Colonic mucosa (tissue), 4 donors: ENCODE measurements at places on chromosomes 12 and 14.

DNA sequence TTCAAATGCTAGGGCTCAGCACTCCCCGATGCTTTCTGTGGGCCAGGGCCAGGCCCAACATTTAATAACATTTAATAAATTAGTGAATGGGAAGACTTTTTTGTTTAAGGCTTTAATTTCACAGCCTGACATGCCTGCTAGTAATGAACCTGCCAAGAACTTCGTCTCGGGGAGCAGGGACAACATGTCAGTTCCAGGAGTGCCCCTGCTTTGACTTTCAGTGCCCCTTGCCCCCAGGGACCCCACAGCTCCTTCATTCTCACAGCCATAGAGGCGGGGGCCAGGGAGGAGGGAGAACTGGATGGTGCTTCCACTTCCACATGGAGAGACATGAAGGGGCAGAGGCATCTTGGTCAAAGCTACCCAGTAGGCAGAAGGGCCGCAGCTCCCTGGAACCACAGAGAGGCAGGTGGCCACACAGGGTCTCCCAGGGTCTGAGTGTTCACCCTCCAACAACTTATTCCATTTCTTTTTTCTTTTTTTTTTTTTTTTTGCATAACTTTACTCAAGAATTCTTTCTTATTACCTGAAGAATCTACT lies 66.0 kb upstream of the DDX11 start:
- no peak overlapping the region for H3K4me3 ChIP-seq
- no peaks in the 10 kb centered on the region for H3K36me3 ChIP-seq
- DNase-seq, result no peak
- no peaks in the 10 kb centered on the region for H3K4me1 ChIP-seq
- no peak overlapping the region for H3K27ac ChIP-seq

DNA sequence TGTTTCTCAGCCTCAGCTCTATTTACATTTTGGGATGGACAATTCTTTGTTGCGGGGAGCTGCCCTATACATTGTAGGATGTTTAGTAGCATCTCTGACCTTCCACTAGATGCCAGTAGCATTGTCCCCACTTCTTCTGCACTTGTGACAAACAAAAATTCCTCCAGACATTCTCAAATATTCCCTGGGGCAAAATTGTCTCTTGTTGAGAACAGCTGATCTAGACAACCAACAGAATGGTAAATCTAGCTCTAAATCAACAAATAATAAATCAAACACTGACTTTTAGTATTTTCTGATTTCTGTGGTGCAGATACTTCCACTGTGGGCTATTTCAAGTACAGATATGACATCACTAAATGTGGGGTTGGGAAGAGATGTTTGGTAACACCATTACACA lies 60.7 kb downstream of the MSRB3 start:
- H3K27me3 ChIP-seq, result no peaks in the 10 kb centered on the region
- no peak overlapping the region for H3K27ac ChIP-seq
- no peak for DNase-seq
- H3K4me1 ChIP-seq, result no peaks in the 10 kb centered on the region
- no peaks in the 10 kb centered on the region for H3K36me3 ChIP-seq
- H3K4me3 ChIP-seq, result no peak overlapping the region

DNA sequence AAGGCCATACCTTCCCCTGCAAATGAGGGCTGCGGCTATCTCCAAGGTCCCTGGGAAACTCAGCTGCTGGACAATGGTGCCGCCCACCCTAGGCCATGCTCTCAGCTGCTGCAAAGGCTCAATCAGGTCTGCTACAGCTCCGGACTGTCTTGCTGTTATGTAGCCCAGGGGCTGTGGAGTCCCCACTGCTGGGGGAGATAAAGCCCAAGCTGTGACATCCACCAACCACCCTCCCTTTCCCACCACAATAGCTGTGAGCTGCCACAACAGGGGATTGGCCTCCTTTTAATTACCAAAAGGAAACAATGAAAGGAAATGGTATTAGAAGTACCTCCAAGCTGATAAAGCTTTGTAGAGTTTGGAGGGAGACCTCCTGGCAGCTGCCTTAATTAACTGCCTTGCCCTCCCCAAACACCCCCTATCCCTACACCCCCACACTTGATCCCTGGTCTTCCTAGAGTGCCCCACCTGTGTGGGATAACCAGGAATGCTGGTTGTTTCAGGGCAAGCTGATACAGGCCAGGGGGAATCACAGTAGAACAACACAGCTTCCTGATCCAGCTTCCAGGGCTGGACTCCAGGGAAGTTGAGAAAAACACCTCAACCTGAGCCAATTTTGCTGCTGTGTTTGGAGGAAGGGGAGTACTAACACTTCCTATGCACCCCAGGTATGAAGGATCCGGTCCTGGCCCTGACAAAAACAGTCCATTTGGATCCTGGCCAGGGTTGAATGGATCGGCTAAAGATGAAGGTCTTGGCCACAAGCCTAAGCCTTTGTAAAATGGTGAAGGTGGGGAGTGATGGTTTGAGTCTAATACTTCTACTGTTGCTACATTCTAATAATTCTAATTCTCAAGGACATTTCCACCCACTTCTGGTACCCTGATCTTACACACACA lies at the start of gene VWF:
Gene VWF (minus strand): TSS at position 260 of the 899 bp plus-strand sequence. CDS start 1,474 bp downstream, outside the sequence.
- DNase-seq, result no peak
- no peaks in the 10 kb centered on the region for H3K4me1 ChIP-seq
- H3K4me3 ChIP-seq, result no peak within 1 kb of the TSS
- no peaks in the 10 kb centered on the region for H3K27me3 ChIP-seq
- H3K27ac ChIP-seq, result no peak within 1 kb of the TSS
- H3K36me3 ChIP-seq, result no peaks in the 10 kb centered on the region

DNA sequence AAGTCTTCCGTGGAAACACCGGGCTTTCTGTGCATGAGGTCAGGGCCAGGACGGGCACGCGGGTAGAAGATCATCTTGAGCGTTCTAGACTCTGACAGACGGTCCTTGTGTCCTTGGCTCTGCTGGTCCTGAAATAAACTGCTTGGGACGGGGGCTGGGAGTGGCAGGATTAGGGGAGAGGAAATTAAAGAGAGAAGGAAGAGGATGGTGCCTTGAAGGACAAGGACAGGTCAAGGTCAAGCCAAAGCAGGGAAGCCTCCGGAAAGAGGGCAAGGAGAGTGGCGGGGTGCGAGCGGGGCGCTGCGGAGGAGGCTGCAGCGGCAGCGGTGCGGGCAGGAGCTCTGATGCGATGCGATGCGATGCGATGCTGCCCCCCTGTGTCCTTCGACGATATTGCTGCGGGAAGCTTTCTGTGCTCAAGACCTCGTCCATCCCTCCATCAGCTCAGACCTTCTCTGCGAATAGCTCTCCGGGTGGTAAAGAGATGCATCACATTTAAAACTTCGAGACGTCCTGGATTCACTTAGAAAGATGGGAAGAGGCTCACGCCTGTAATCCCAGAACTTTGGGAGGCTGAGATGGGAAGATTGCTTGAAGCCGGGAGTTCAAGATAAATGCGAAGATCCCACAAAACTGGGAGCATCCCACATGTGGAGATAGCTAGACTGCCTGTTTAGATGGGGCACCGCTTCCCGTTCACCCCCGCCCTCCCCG lies 110.1 kb upstream of the TMEM132D start:
- no peak overlapping the region for H3K27ac ChIP-seq
- no peaks in the 10 kb centered on the region for H3K4me1 ChIP-seq
- no peak overlapping the region for H3K4me3 ChIP-seq
- no peaks in the 10 kb centered on the region for H3K36me3 ChIP-seq
- DNase-seq, result peak; percentile 45
- H3K27me3 ChIP-seq, result no peaks in the 10 kb centered on the region

- DNase-seq, result no peak
- no peaks in the 10 kb centered on the region for H3K36me3 ChIP-seq
- H3K4me3 ChIP-seq, result no peak overlapping the region
- H3K27me3 ChIP-seq, result no peaks in the 10 kb centered on the region
- no peak overlapping the region for H3K27ac ChIP-seq
- no peaks in the 10 kb centered on the region for H3K4me1 ChIP-seq
These were observed 180.2 kb downstream of the ACSS3 start for GRCh38 chr12:81257947-81258551.
